ENCODE measurements at places on chromosomes 13 and 19.

GRCh38 chr13:73224703-73225102 is 165.9 kb downstream of the KLF5 start:
- H3K36me3 ChIP-seq: no peaks in the 10 kb centered on the region
- H3K4me3 ChIP-seq: no peak overlapping the region
- H3K27me3 ChIP-seq: no peaks in the 10 kb centered on the region
- H3K4me1 ChIP-seq: peaks cover 8% of the 10 kb centered on the region
- 0 out of 2 replicates have a peak overlapping the region, but pooled peaks have one; percentile 18 for H3K27ac ChIP-seq
- DNase-seq: peak; percentile 78

- no peaks in the 10 kb centered on the region for H3K4me1 ChIP-seq
- H3K4me3 ChIP-seq: no peak overlapping the region
- DNase-seq: no peak
- H3K27me3 ChIP-seq: no peaks in the 10 kb centered on the region
Observed at GRCh38 chr19:27753622-27754021, 1459.3 kb downstream of the UQCRFS1 start.

GRCh38 chr19:46731007-46731501 is 14.1 kb upstream of the PRKD2 start:
- H3K27me3 ChIP-seq: no peaks in the 10 kb centered on the region
- H3K4me3 ChIP-seq: no peak overlapping the region
- peaks cover 5% of the 10 kb centered on the region for H3K36me3 ChIP-seq
- H3K27ac ChIP-seq: peak overlapping the region; percentile 51
- DNase-seq: peak; percentile 92
- H3K4me1 ChIP-seq: peaks cover 10% of the 10 kb centered on the region

DNA sequence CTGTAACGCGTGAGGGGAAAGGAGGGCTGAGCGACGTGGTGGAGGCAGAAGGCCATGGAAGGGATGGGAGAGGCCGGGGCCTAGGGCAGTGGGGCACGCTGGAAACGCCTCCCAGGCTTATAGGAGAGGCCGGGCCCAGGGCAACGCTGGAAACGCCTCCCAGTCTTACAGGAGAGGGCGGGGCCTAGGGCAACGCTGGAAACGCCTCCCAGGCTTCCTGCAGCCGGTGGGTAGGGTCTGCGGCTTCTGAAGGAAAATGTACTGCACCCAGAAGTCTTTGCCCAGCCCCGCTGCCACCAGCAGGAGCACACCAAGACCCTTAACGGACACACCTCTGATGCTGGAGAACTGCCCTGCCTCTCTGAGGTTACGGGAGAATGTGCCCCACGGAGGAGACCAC is 9.1 kb downstream of the CACTIN start:
- H3K4me3 ChIP-seq: no peak overlapping the region
- H3K27me3 ChIP-seq: no peaks in the 10 kb centered on the region
- H3K4me1 ChIP-seq: no peaks in the 10 kb centered on the region
- no peak for DNase-seq
- H3K36me3 ChIP-seq: no peaks in the 10 kb centered on the region

- H3K4me3 ChIP-seq: no peak overlapping the region
- H3K36me3 ChIP-seq: no peaks in the 10 kb centered on the region
Observed at GRCh38 chr19:38542040-38542439, 75.7 kb downstream of the MAP4K1 start.

DNA sequence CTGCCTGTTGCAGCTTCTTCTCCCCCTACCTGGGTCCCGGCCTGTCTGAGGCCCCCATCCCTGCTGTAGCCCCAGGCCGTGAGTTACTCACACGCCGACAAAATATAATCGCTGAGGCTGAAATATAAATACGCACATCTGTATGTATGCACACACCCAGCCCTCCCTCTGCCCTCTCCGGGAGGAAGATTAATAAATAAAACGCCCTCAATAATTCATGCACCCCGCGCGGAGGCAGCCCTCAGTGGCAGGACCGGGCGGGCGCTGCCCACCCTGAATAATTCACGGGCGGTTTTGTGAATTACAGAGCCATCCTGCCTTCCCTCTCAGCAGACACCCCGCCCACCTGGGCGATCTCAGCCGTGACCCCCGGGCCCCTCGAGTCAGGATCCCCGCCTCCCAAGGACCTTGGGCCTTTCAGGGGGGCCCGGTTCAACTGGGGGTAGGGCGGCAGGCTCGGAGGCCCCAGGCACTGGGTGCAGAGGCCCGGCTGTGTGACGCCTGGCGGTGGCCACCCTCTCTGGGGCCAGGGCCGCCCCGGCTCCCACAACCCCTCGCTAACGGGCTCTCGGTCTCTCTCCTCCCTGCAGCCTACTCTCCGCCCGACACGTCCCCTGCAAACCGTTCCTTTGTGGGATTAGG is 24.2 kb downstream of the SMIM24 start:
- DNase-seq: no peak
- peaks cover 38% of the 10 kb centered on the region for H3K36me3 ChIP-seq
- no peaks in the 10 kb centered on the region for H3K27me3 ChIP-seq
- H3K4me3 ChIP-seq: no peak overlapping the region
- no peak overlapping the region for H3K27ac ChIP-seq
- H3K4me1 ChIP-seq: peaks cover 38% of the 10 kb centered on the region

DNA sequence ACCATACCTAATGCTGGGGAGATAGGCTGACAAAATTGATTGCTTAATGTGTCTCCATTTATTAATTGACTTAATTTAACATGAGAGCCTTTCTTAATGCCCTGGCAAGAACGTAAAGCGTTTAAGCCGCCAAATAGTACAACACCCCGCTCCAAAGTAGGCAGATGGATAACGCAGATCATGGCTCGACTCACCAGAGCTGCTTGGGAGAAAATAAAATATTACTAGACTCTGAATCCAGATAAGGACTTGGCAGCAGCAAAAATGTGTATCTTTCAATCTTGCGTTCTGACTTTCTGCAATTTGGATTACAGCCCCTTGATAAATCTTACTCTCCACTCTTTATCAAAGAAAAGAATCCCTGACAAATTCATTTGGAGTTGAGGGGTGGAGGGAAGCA is 403 bp upstream of the SIAH3 start:
- H3K4me3 ChIP-seq: no peak overlapping the region
- peaks cover 70% of the 10 kb centered on the region for H3K27me3 ChIP-seq

GRCh38 chr19:56301155-56301554 is 13.5 kb downstream of the ZSCAN5A start:
- H3K4me1 ChIP-seq: no peaks in the 10 kb centered on the region
- H3K27ac ChIP-seq: no peak overlapping the region
- no peak overlapping the region for H3K4me3 ChIP-seq
- H3K36me3 ChIP-seq: no peaks in the 10 kb centered on the region
- DNase-seq: peak; percentile 20
- no peaks in the 10 kb centered on the region for H3K27me3 ChIP-seq

- no peaks in the 10 kb centered on the region for H3K36me3 ChIP-seq
- H3K27ac ChIP-seq: no peak overlapping the region
- DNase-seq: peak; percentile 64
- peaks cover 16% of the 10 kb centered on the region for H3K27me3 ChIP-seq
- no peaks in the 10 kb centered on the region for H3K4me1 ChIP-seq
Observed at GRCh38 chr13:45718063-45718462, 15.9 kb downstream of the CBY2 start.

DNA sequence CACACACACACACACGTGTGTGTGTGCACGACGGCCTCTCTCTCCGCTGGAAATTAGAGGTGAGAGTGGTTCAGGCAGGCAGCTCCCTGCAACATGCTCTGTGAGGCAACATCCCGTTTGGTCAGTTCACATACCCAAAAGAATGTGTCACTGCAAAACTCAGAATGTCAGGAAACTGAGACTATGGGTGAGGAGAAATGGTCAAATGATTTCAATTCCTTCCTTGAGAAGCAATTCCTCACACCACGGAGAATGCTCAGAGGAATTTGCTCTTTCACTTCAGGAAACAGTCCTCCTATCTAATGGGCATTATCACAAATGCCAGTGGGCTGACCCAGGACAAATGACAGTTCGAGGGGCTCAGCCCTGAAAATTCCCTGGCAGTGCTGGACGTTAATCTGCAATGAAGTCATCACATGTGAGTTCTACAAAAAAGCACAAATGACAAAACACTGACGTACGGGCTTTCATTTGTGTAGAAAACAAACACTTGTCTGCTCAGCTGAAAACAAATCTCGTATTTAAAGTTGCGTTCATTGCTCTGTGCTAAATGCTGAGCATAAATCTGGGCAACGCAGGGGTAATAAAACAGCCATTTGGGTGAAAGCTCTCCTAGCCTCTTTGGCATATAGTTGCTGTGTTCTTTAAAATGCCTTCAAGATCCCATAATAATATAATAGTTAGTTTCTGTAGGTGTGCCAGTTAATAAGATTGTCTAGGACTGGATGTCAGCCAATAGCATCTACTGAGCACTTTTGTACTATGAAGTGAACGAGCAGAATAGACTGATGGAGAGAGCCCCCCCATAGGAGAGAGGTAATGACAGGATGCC is 18.6 kb upstream of the LATS2 start:
- no peaks in the 10 kb centered on the region for H3K27me3 ChIP-seq
- H3K4me1 ChIP-seq: peaks cover 30% of the 10 kb centered on the region
- H3K27ac ChIP-seq: peak overlapping the region; percentile 82
- no peaks in the 10 kb centered on the region for H3K36me3 ChIP-seq

- no peaks in the 10 kb centered on the region for H3K36me3 ChIP-seq
- no peaks in the 10 kb centered on the region for H3K27me3 ChIP-seq
- H3K4me3 ChIP-seq: peak overlapping the region; percentile 88
- peak; percentile 38 for DNase-seq
Observed at GRCh38 chr13:60164234-60164889, 634 bp upstream of the DIAPH3 start.

DNA sequence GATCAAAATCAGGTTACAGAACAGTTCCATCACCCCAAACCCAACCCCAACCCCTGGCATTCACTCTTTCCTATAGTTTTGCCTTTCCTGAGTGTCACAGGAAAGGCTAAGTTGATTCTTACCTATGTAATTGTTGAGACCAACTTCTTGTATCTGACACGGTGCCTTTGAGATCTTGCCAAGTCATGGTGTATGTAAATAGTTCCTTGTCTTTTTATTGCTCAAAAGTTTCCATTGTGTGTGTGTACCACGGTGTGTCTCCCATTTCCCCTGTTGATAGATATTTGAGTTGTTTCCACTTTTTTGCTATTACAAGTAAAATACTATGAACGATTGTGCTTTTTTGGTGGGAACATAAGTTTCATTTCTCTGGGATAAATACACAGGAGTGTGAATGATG is 3.3 kb upstream of the IGFL2 start:
- DNase-seq: no peak
- H3K4me3 ChIP-seq: no peak overlapping the region
- H3K36me3 ChIP-seq: no peaks in the 10 kb centered on the region
- H3K4me1 ChIP-seq: no peaks in the 10 kb centered on the region

GRCh38 chr19:10155839-10156238 is 36.1 kb upstream of the EIF3G start:
- peaks cover 49% of the 10 kb centered on the region for H3K36me3 ChIP-seq
- no peak overlapping the region for H3K4me3 ChIP-seq
- peak overlapping the region; percentile 45 for H3K27ac ChIP-seq
- no peaks in the 10 kb centered on the region for H3K4me1 ChIP-seq

DNA sequence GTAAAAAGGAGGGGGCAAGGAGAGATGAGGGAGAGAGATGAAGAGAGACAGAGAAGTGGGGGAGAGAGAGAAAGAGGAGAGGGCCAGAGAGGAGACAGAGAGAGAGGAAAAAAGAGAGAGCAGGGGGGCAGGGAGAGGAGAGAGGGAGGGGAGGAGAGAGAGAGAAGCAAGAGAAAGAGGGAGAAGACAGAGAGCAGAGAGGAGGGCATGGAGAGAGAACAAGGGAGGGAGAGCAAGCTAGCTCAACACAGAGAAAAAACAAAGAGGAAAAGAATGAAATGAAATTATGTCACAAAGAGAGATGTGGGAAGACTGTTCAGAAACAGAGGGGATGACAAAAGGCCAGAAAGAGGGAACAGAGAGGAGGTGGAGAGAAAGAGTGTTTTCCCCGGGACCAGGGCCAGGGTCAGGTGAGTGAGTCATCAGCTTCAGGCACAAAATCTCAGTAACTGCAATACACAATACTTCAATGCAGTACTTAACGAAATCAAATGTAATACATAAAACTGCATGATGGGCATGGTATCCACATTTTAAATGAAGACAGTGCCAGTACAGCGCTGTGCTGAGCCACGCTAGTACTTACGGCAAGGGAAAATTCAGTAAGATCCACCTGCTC is 4.8 kb downstream of the KLK7 start:
- no peak for DNase-seq
- H3K4me1 ChIP-seq: no peaks in the 10 kb centered on the region
- no peaks in the 10 kb centered on the region for H3K36me3 ChIP-seq

DNA sequence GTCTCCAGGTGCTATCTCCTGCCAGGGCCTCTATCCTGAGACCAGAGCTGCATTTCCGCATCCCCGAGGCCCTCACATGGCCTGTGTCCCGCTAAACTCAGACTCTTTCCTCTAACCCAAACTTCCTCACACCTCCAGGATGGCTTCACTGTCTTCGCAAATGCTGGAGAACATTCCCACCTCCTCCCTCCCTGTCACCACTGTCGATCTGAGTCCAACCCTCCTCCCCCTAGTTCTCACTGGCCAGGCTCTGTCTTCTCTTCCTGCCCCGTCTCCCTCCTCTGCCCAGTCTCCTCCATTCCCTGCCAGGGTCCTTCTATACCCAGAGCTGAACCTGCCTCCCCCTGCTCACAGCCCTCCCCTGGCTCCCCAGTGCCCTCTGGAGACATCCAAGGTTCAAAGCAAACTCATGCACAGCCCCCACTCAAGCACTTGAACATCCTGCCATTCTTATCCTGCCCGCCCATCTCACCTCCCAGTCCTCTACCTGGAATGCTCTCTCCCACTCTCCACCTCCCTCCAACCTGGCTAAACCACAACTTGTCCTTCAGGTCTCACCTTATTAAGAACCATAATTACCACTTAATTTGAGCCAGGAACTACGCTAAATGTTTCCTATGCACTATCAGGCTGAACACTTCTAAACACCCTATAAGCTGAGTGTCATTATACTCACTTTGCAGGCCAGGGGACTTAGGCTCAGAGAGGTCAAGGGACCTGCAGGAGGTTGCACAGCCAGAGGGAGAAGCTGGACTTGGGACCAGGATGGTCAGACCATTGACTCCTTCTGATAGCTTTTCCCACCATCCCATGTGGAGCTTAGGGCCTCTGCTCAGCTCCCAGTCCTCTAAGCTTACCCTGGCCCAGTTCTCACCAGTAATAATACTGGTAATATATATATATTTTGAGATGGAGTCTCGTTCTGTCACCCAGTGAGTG is 961 bp upstream of the VSIG10L start:
- H3K4me3 ChIP-seq: no peak overlapping the region
- no peaks in the 10 kb centered on the region for H3K4me1 ChIP-seq
- peaks cover 5% of the 10 kb centered on the region for H3K36me3 ChIP-seq
- no peak overlapping the region for H3K27ac ChIP-seq
- H3K27me3 ChIP-seq: no peaks in the 10 kb centered on the region

Measured in GM23248 (cell line).